ENCODE measurements at places on chromosomes 4 and X. TPM values are rescaled to one million over a fixed set of nuclear protein-coding genes. Genes with fewer than 3 reads are reported as not detected.
A peak's percentile ranks its signal among the peaks of the same experiment; 100 is the strongest.

Gene WDFY3
- 7.7 TPM for polyA plus RNA-seq

Gene ZNF330
- 37.8 TPM for polyA plus RNA-seq

Gene ETDB
- not detected for polyA plus RNA-seq

Gene CLDN22
- polyA plus RNA-seq: 0.32 TPM

Gene GATA1
- not detected for polyA plus RNA-seq

Gene RHOXF1
- polyA plus RNA-seq: 0.35 TPM

Gene ATP2B3
- 0.12 TPM for polyA plus RNA-seq

GRCh38 chr4:15027921-15028435 is 25.7 kb downstream of the CPEB2 start:
- DNase-seq: no peak

DNA sequence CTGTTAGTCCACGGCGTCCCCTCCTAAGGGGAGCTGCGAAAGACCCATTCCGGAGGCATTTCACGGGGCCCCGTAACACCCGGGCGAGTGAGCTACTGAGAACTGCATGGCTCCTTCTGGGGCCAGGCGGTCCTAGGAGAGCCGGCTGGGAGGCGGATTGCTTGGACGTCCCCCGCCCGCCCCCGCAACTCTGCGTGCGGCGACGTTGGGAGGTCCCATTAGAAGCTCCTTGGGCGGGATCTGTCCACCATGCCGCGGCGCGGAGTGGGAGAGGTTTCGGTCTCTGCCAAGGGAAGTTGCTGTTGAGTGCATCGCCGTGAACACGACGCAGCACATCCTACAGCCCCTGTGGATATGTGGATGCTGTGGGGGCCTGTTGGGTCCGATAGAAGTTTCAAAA is 85.4 kb upstream of the IGFBP7 start:
- DNase-seq: no peak

DNA sequence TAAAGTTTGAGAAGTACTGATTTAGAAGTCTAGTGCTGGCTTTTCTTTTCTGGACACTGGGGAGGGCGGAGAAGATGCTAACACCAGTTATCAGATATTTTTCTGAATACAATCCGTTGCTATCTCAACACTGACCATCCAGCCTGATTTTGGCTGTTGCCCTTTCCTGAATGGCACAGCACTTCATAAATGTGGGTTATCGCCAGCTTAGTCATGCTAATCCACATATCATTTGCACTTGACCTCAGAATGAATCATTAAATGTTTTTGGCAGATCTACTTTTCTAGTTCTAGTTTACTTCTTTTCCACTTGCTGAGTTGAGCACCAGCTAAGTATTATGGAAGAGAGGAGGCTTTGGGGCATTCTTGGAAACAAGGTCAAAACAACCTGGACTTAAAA is 60.8 kb upstream of the ESX1 start:
- DNase-seq: no peak

DNA sequence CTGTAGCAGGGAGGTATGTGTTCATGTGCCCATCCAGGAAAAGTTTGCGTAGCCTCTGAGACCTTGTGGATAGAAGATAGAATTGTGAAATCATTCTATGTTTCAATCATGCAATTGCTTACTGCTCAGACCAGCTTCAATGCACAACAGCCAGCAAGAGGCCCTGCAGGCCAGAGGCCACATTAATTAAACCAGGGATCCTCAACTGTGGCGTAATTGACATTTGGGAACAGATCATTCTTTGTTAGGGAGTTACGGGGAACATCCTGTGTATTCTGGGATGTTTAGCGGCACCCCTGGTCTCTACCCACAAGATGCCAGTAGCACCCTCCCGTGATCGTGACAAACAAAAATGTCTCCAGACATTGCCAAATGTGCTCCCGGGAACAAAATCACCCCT is 86.5 kb upstream of the PRPS2 start:
- DNase-seq: no peak

DNA sequence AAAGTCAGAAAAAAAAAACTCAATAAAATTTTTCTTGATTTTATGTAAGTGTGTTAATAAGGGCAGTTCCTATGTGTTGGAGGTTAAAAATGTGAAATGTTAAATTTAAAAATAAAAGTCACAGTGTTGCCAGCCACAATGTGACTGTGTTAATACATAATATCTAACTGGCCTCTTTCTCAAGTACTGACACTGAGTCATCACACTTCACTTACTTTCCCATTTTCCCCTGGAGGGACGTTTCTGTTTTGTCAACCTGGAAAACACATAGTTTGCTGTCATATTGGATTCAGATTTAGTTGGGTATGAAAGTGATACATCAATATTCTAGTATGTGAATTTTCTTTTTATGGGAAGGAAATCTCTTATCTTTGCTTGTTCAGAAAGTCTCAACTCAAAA is 46.4 kb downstream of the ARHGEF38 start:
- peak; percentile 20 for DNase-seq

GRCh38 chrX:118179718-118180117 is 63.1 kb upstream of the KLHL13 start:
- DNase-seq: no peak

DNA sequence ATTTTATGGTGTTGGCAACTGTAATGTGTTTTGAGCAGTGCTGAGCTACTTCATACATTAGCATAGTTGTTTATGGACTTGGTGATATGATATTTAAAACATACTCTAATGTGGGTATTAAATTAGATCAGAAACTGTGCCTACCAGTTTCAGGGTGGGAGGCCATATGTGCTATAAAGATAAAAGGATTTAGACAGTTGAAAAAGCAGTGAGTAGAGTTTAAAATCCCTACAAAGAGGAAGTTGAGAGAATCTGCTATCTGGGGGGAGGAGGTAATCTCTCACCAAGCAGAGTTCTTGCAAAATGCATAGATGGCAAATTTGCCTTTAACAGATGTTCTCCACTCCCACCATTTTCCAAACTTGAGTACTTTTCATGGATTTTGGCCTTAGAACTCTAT is 154.5 kb downstream of the SPOCK3 start:
- DNase-seq: no peak

DNA sequence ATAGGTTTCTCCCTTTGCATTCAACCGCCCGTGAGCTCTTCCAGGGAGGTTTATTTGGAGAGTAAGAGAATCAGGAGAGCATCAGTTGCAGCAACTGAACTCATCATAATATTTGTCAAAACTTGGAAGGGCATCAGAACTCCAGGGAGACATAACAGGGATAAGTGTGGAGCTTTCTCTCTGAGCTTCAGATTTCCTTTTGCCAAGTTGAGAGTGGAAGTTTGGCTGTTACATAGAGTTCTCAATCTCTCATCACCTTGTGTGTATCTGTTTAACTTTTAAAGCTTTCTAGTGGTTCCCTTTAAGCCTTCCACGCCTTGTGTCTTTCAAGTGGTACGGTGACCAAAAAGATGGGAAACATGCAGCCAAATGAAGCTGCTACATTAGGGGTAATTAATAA is 18.8 kb downstream of the BMP3 start:
- DNase-seq: no peak

DNA sequence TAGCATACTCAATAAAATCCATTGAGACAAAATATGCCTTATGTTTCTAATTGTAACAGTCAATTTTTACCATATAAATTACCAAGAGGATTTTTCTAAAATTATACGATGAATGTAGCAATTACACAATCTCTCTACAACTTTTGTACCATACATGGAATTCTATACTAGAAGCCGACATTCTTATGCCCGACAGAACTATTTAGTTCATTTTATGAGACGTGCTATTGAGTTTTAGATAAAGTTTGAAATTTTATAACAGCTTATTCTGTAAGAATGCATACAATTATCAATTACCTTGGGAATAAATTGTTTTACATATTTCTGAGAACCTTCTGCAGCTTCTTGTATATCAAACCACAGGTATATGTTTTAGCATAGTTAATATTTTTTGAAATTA is 431.2 kb downstream of the DMD start:
- no peak for DNase-seq

DNA sequence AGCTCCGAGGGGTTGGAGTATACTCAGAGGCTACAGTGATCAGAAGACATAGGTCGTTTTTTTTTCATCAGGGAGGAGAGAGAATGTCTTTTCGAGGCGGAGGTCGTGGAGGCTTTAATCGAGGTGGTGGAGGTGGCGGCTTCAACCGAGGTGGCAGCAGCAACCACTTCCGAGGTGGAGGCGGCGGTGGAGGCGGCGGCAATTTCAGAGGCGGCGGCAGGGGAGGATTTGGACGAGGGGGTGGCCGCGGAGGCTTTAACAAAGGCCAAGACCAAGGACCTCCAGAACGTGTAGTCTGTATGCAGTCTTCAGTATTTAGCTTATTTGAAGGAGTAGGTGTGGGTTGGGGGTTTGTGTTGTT is 500 bp downstream of the GAR1 start:
- DNase-seq: peak; percentile 11

- no peak for DNase-seq
Observed at GRCh38 chr4:190019023-190019858, 7.8 kb downstream of the FRG2 start.

DNA sequence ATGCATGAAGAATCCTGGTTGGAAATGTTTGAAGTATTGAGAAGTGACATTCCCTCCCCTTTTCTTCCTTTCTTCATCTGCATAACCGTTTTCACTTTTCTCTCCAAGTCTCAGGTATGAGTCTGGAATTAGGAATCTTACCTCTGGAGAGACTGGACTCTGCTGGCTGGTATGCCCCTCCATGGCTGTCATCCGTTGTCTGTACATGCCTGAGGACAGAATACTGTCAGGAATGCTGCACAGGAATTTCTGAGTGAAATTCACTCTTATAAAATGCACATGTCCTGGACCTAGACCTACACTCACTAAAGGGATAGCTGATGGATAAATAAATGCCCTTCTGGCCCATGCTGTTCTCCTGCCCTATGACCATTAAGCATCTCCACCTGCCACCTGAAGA is 179.5 kb downstream of the MSN start:
- no peak for DNase-seq

- DNase-seq: peak; percentile 6
Observed at GRCh38 chrX:73581002-73581628, 18.1 kb downstream of the CHIC1 start.

DNA sequence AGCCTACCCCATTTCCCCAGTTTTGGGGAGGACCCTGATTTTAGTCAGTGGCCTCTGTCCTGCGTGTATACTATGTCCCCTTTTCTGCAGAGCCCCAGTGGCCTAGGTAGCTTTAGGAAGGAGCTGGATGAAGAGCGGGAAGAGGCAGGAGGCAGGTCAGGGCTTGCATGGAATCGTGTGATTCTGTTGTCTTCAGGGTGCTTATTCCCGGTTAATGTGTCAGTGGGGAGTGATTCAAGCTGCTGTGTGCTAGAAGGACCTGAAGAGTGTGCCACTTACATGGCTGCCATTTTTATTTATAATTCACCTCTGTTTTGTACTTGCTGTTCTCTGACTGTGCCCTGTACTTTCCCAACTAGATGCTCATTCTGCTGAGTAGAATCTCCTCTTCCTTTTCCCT is 127.3 kb upstream of the AMOT start:
- DNase-seq: no peak

DNA sequence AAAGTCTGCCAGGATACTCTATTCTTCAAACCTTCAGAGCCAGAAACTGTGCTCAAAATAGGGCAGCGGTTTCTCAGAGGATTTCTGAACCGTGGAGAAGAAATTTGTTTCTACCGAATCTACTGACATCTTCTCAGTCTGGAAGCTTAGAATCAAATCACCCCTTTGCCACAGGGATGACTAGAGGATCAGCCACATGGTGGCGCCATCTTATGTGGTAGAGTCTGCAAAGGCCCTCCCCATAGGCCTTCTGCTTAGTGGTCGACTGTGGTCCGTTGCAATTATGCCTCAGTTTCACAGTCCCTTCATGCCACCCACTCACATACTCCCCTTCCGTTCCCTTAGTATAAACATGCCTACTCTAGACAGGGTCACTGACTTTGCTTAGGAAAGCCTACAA is 680.7 kb upstream of the SPANXN1 start:
- no peak for DNase-seq

DNA sequence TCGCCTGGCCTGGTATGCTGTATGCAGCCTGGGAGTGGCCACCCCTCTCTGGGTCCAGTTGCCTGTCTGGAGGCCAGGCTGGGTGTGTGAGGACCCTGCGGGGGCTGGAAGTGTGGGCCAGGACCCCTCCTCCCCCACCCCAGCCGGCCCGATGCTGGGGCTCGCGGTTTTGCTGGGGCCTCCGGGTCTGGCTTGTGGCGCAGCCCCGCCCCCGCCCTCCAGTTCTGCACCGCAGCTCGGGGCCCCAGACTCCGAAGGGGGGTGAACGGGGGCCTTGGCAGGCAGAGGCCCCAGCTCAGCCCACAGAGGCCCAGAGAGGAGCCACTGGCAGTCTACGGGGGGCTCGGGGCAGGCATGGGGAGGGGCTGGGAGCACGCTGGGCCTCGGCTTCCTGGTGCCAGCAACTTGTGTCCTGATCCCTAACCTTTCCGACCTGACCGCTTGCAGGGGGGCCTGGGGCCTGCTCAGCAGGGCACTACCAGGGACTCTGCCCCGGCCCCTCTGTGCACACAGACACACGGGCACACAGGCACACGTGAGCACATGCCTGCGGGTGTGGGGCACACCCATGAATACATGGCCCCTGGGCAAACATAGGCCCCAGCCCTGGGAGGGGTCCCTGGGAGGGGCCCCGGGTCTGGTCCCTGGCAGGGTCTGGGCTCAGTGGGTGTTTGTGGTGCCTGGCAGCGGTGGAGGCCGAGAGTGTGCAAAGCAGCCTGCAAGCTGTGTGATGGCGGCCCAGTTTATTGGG is 21.4 kb upstream of the FGFR3 start:
- DNase-seq: no peak

DNA sequence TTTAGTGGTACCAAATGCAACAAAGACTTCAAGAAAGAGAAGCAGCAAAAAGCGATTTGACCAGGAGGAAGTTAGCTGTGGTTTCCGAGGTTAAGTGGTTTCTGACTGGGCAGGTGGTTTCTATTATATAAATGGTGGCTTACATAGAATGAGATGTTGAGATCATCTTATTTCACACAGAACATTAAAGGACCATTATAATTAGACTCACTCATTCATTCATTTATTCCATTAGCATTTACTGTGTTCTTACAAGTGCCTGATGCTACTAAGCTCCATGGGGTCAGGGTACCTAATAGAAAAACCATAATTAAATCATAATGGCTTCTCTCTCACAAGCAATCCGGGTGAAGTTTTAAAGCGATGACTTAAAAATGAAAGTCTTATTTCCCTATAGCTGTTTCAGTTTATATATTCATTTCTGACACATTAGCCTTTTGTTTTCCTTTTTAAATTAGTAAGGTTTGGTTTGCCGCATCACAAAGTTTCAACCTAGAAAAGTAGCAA is 10.6 kb downstream of the TSPAN6 start:
- no peak for DNase-seq

- DNase-seq: peak; percentile 90
Observed at GRCh38 chr4:78059524-78059889, 2.4 kb downstream of the FRAS1 start.

GRCh38 chr4:8285143-8285975 is 15.8 kb downstream of the HTRA3 start:
- DNase-seq: no peak

GRCh38 chrX:52504551-52504950 is 8.9 kb downstream of the XAGE1A start:
- no peak for DNase-seq
